ENCODE measurements at places on chromosomes 6 and 20.

- no peak for DNase-seq
Observed at GRCh38 chr6:1624851-1625781, 15.4 kb downstream of the FOXC1 start.

GRCh38 chr6:113644861-113645575, 212.1 kb upstream of the MARCKS start:
- no peak for DNase-seq

DNA sequence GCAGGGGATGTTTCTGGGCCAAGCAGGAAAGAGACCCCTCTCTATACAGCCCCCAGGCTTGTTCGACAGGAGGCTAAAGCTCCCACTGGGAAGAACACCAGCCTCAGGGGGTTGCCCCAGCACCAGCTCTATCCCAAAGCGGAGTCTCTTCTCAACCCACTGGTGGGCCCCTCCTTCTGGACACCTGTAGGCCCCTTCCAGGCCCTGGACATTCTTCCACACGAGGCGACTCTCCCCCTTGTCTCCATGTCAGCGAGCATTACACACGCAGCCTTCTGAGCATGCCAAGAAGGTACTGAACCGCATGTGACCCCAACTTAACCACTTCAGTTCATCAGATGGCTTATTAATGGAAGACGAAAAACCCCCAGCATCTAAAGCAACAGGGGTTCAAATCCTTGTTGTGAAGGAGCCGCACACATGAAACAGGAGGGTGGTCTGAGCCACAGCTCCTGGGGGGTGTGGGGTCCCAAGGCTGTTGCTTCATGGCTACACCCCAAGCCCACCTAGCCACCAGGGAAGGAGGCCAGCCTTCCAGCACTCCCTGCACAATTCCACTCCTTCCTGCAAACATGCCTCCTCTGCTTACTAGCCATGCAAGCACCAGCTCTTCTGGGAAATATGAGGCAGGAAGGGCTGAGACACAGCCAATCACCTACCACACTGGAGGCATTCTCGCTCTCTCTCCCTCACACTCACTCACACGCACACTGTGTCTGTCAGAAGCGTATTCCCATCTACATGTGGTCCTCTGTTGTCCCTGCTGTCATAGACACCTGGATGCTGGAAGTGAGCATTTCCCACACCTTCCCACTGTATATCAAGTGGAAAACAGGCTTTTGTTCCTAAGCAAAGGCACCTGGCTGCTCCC, 104.5 kb downstream of the NOL4L start:
- no peak for DNase-seq

- DNase-seq = no peak
Observed at GRCh38 chr20:53444401-53445149, 149.1 kb downstream of the ZNF217 start.

GRCh38 chr6:80642452-80642851, 536.0 kb downstream of the BCKDHB start:
- DNase-seq = no peak

- DNase-seq = no peak
Observed at GRCh38 chr20:11323816-11324215, 593.9 kb upstream of the BTBD3 start.

- DNase-seq = no peak
Observed at GRCh38 chr6:91281901-91282300, 695.0 kb upstream of the MAP3K7 start.

- peak; percentile 61 for DNase-seq
Observed at GRCh38 chr20:46361381-46361780, 45.0 kb downstream of the ELMO2 start.

DNA sequence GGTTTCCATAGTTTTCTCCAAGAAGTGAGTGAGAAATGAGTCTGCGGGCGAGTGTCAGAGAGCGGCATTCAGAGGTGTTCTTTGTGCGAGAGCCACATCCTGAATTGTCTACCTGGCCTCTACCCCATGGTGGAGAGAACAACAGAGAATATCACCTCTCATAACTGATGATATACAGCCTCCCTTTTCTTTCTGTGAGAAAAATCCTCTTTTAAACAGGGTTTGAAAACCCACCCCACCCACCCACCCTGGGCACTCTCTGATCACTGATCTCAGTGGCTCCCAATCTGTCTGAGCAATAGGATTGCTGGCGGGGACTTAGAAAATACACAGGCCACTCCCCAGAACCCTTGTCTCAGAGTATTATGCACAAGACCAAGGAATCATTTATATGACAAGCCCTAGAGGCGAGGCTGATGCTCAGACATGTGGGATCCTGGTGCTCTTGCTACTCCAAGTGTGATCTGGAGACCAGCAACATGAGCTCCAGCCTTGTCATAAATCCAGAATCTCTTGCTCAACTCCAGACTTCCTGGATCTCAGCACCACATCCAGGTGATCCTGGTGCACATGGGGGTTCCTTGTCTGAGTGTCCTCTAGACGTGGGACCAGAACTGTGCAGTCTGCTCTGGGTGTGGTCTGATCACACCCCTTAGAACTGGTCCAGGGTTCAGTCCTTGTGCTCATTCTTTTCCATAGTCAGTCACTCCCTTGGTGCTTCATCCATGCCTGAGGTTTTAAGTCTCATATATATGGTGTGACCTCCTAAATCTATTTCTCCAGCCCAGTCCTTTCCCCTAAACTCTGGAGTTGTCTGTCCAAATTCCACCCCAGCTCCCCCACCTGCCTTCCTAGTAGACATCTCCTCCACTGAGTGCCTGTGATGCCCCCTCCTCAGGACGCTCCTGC, 5.3 kb downstream of the HLA-B start:
- peak; percentile 57 for DNase-seq

- no peak for DNase-seq
Observed at GRCh38 chr6:138267971-138268895, 49.9 kb upstream of the PBOV1 start.

GRCh38 chr20:2396241-2396814, 15.6 kb downstream of the TGM6 start:
- DNase-seq = no peak

- no peak for DNase-seq
Observed at GRCh38 chr6:147009358-147009757, 194.9 kb upstream of the STXBP5 start.

DNA sequence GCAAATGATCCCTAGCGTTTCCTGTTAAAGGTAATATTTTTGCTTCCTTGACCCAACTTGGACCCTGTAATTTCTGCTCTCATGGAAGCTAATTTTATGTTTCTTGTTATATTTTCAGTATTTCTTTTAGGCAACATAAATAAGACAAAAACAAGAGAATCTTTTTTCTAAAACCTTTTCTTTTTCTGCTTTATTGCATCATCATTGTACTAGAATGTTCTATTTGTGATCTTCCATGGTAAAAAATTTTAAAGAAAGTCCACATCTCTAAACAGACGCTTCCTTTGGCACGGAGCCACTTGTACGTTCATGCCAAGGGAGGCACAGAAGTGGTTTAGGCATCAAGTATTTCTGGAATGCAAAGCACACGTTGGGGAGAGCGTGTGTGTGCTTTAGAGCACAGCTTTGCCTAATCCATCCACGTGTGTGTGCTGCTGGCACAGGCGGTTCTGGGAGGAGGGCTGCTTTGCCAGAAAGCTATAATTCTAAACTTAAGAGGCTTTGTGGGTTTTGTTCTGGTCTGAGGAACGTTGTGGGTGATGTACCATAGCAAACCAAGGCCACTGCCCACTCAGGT, 98.3 kb downstream of the SASH1 start:
- no peak for DNase-seq

DNA sequence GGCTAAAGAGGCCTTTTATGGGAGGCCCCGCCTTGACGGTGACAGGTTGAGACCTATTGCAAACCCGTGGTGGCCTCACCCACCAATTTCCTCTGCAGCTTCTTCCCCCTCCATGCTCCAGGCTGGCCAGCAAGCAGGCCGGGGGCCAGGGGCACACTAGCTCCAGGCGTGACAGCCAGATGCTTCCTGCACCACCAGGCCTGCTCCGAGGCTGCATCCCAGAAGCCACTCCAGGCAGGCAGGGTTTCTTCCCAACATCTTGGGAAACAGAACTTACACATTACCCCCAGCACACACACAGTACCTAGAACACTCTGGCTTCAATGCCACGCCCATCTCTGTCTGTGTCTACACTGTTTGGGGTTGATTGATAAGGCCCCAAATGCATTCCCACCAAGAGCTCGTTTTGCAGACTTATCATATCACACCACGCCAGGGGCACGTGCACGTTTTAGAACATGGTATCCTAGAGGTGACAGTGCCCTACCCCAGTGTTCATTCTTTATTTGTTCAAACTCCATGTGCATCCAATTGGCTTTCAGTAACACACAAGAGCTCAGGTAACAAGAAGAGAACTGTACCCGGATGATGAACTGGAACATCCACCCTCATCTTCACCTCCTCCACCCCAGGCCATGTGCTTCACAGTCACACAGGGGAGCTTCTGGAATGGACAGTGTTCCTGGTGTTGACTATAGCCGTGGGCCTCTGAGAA, 221.4 kb upstream of the RREB1 start:
- DNase-seq = peak; percentile 22

DNA sequence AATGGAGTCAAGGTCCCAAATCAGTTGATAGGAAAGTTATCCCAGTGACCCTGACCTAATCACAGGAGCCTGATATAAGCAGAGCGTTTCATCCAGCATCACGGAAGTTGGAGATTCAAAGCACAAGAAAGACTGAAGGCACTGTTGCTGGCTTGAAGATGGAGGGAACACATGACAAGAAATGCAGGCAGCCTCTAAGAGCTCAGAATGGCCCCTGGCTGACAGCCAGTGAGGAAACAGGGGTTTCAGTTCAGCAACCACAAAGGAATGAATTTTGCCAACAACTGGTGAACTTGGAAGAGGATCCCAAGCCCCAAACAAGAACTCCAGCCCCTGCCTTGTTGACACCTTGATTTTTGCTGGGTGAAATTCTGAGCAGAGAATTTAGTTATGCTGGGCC, 778.5 kb downstream of the MAFB start:
- DNase-seq = no peak

GRCh38 chr6:149934249-149935156, 7.3 kb upstream of the ULBP2 start:
- DNase-seq = peak; percentile 74

DNA sequence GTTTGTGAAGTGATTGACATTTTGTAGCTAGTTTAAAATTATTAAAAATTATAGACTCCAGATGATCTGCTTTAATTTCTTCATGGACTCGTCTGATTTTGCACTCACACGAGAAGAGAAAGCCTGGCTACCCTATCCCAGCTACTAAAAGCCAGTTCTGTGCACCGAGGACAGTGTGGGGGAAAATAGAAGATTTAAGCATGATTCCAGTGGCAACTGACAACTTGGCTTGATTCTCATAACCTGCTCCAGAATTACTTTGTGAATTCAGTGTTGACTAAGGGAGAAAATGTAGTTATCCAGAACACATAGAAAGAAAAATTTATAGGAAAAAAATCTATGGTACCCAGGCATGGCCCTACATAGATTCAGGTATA, 88.7 kb downstream of the SNAP25 start:
- DNase-seq = no peak

GRCh38 chr6:25295651-25296050, 16.5 kb downstream of the CARMIL1 start:
- no peak for DNase-seq

DNA sequence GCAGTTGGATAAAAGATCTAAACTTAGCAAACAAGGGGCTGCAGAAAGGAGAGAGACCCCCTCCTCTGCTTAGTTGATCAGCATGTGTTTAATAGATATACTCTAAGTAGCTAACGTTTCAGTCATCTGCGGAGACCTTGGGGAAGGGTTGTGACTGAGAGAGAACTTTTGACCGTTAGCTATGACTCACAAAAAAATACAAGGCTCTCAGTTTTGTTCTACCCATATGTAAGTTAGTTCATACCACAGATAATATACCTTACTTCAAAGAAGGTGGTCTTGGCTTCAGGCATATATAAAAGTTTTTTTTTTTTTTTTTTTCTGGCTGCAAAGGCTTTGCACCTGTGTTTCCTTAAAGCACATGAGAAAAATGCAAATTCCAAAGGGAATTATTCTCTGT, 258.9 kb downstream of the GJA1 start:
- DNase-seq = no peak

- peak; percentile 56 for DNase-seq
Observed at GRCh38 chr20:10438217-10438616, 3.1 kb downstream of the SLX4IP start.

- no peak for DNase-seq
Observed at GRCh38 chr20:34941226-34941625, 14.4 kb downstream of the GSS start.

GRCh38 chr6:22325481-22325880, 28.6 kb upstream of the PRL start:
- DNase-seq = no peak

GRCh38 chr20:7505152-7505834, 435.0 kb downstream of the HAO1 start:
- no peak for DNase-seq

- no peak for DNase-seq
Observed at GRCh38 chr6:116461331-116461931, at the start of gene CALHM6. TSS of gene CALHM6 (plus strand) at chr6:116461375. CDS start at chr6:116461930, 555 bp downstream.

DNA sequence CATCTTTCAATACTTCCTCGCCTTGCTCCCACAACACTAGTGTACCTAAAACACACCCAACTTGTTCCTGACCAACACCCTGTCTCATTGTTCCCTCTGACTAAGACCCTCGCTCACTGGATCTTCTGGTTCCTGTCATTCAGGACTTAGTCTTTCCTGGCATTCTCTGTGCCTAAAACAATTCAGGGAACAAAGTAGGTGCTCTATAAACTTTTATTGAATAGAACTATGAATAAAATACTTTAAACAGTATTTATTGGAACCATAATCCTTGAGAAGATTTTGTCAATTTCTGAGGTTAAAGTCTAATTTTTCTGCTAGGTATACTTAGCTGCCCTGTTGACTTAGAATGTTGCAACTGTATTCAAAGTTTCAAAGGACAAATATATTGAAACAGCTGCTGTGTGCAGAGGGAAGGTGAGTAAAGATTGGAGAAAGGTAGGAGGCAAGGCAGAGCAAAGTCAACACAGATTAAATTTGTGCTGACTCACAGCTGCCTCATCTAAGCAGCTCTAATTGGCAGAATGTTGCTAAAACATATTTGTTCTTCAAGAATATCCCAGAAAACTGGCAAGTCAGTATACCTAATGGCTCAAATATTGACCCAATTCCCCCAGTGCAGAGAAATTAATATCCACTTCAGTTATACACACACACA, 37.6 kb downstream of the GSTA2 start:
- DNase-seq = no peak

- no peak for DNase-seq
Observed at GRCh38 chr20:32190616-32191415, 16.7 kb downstream of the PLAGL2 start.

DNA sequence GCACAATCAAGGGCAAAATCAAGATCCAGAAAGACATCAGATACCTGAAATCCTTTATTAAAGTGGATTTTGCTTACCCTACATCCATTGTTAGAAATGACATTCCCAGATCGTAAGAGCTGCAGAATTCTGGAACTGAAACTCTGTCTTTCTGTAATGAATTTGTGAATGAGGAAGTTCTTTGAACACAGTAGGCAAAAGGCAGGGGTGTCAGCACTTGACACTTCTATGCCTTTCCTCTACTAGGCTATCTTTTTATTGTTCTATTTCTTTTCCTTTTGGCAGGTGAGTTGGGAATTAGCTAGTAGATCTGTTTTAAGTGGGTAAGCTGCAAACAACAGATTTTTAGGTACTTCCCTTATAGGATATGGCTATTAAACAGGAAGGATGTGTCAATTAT, 126.3 kb downstream of the CARMIL1 start:
- no peak for DNase-seq

GRCh38 chr6:135128268-135128914, 52.7 kb upstream of the MYB start:
- peak; percentile 69 for DNase-seq

GRCh38 chr6:34027939-34028441, 117.9 kb downstream of the GRM4 start:
- no peak for DNase-seq

- DNase-seq = no peak
Observed at GRCh38 chr6:135604035-135604860, 106.7 kb upstream of the AHI1 start.

Measured in CD4-positive, alpha-beta T cell treated with Interferon alpha-2 for 1 hour (primary cell).